ENCODE measurements at places on chromosomes 16 and 17. TPM values are rescaled to one million over a fixed set of nuclear protein-coding genes. Genes with fewer than 3 reads are reported as not detected.

DNA sequence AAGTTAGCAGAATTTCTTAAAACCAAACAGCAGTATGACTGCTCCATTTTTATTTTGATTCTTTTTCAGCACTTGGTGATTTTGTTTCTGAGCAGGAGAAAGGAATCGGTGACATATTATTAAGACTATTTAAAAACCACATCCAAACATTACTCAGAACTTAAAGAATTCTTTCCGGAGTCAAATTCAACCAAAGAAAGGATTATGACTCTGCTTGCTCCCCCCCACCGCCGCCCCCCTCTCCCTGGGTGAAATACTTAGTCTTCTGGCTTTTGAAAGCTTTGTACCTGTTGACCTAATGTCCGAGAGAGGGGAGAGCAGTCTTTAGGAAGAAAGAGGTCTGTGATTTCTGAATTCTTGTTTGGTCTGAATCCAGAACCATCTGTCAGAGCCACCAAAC lies 17.9 kb upstream of the COL1A1 start:
- peak overlapping the region; percentile 90 for H3K27ac ChIP-seq
- peaks cover 51% of the 10 kb centered on the region for H3K4me1 ChIP-seq
- H3K4me3 ChIP-seq: no peak overlapping the region

GRCh38 chr17:17126131-17127110 lies 79.7 kb downstream of the PLD6 start:
- peak overlapping the region; percentile 35 for H3K27ac ChIP-seq
- H3K4me1 ChIP-seq: peaks cover 61% of the 10 kb centered on the region
- no peak overlapping the region for H3K4me3 ChIP-seq
- H3K27me3 ChIP-seq: no peaks in the 10 kb centered on the region
- peaks cover 45% of the 10 kb centered on the region for H3K36me3 ChIP-seq

DNA sequence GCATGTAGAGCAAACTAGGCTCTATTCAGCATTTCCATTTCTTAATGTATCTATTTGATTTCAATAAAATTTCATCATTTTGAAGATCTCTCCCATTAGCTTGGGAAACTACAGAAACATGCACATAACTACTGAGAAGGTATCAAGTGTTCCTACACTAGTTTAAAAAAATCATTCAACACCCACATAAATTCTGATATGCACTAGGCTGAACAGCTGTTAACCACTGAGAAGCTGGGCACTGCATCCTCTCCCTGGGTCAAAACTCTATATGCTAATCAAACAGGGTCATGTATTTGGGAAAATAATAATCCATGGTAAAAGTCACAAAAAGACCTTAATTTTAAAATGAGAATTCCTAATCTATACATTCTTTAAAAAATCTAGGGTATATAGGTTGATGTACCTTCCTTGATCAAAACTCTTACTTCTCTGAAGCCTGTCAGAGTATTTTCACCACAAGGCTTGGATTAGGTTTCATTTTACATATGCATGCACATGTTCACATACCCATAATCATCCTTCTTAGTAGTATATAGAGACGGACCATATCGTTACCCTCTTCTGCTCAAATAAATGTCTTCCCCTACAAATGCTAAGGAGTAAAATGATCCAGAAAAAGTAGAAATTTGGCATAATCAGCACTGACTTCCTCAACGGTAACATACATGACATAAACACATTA lies 57.2 kb downstream of the KANSL1 start:
- H3K36me3 ChIP-seq: no peaks in the 10 kb centered on the region
- no peaks in the 10 kb centered on the region for H3K27me3 ChIP-seq
- DNase-seq: no peak

DNA sequence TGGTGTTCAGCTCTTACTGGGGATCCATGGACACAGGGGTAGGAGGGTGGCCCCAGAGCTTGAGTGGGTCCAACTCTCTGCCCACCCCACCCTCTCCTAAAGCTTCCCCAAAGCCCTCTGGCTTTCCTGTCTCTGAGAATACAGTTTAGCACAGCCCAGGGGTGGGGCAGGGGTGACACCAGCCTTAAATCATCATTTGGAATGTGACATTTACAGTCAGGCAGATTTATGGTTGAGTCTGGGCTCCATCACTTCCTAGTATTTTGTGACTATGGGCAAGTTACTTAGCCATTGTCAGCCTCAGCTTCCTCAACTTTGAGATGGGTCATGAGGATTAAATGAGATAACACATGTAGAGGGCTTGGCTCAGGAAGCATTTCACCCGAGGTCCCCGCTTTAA lies 193.1 kb upstream of the IRX6 start:
- H3K4me3 ChIP-seq: no peak overlapping the region
- no peak overlapping the region for H3K27ac ChIP-seq
- H3K36me3 ChIP-seq: no peaks in the 10 kb centered on the region

DNA sequence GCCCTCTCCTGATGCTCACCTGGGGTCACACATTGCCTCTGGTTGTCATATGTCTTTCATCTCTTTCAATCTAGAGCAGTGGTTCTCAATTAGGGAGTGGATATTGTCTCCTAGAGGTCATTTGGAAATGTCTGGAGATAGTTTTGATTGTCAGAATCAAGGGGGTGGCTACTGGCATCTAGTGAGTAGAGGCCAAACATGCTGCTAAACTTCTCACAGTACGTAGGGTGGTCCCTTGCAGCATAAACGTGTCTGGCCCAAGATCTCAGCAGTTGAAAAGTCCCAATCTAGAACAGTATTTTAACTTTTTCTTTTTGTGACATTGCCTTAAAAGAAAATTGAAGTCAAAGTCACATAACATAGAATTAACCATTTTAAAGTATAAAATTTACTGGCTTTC lies 30.5 kb upstream of the SLC5A10 start:
- H3K4me1 ChIP-seq: peaks cover 2% of the 10 kb centered on the region
- DNase-seq: no peak
- H3K36me3 ChIP-seq: peaks cover 29% of the 10 kb centered on the region
- H3K4me3 ChIP-seq: no peak overlapping the region

- no peaks in the 10 kb centered on the region for H3K36me3 ChIP-seq
- peak overlapping the region; percentile 20 for H3K27ac ChIP-seq
- H3K27me3 ChIP-seq: no peaks in the 10 kb centered on the region
These were observed 1.9 kb downstream of the ZNF843 start for GRCh38 chr16:31440516-31441184.

- no peak overlapping the region for H3K4me3 ChIP-seq
- no peak overlapping the region for H3K27ac ChIP-seq
- no peaks in the 10 kb centered on the region for H3K4me1 ChIP-seq
- no peak for DNase-seq
These were observed 184.6 kb upstream of the C17orf78 start for GRCh38 chr17:37191219-37191618.

DNA sequence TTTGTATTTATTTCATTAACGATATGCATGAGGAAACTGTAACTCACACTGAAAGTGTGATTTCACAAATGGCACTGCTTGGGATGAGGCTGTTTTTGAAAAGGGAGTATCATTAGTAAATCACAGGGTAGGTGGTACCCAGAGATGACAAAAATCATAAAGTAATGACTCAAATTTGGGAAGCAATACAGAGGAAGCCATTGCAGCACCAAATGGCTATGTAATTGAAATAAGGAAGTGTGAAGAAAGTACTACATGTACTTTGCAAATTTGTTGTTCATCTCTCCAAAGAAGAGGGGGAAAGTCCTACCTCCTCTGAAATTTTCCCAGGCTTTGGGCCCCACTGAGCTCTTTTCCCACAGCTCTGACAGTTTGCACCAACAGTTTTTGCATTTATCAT lies 12.3 kb upstream of the ABCC12 start:
- H3K27ac ChIP-seq: no peak overlapping the region
- no peak for DNase-seq
- no peak overlapping the region for H3K4me3 ChIP-seq
- no peaks in the 10 kb centered on the region for H3K36me3 ChIP-seq
- no peaks in the 10 kb centered on the region for H3K27me3 ChIP-seq
- peaks cover 8% of the 10 kb centered on the region for H3K4me1 ChIP-seq

DNA sequence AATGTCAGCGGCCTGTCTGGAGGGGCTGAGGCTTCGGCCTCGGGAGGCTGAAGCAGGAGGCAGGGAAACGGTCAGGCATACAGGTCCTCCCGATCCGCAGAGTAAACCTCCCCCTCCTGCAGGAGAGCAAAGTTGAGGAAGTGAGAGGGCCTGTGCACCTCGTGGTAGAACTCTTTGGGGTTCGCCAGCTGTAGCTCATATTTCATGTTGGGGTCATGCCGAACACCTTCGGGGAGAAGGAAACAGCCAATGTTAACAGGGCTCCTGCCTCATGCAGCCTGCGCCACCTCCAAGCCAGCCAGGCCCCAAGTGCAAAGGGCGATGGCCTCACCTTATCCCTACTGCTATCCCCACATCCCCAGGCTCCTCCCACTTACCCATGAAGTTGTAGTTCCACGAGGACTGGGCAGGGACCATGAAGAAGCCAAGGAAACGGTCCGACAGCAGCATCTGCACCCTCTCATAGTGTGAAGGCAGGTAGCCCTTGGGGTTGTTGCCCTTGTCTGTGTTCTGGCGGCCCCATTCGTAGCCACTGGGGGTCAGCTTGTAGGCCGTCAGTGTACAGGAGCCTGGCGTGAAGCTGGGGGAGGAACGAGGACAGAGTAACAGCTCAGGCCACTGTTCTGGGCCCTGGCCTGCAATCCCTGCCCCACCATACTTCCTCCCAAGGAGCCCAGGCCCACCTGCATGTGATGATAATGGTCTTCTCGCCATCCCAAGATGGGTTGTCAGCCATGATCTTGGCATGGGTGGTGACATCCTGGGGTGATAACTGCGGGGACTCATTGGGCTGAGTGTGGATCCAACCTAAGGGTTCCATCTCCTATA lies 1.3 kb upstream of the RILP start:
- no peak for DNase-seq
- H3K4me3 ChIP-seq: no peak overlapping the region
- peaks cover 61% of the 10 kb centered on the region for H3K36me3 ChIP-seq

DNA sequence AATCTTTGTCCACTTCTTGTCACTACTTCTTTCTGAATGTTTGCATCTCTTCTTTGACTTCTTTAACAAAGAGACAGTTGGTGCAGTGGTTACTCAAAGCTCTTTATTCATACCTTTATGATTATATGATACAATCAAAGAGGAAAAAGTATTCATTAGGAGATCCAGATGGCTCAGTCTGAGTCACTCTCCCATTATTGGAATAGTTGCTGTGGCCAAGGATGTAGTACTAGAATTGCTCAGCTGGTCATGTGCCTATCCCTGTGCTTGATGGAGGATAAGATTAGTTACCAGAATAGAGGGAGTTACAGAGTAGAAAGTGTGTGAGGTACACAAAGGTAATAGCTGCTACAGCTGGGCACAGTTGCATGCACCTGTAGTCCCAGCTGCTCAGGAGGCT lies 18.3 kb downstream of the BCAS3 start:
- H3K4me1 ChIP-seq: no peaks in the 10 kb centered on the region
- H3K27me3 ChIP-seq: no peaks in the 10 kb centered on the region
- H3K4me3 ChIP-seq: no peak overlapping the region
- DNase-seq: no peak

- no peak for DNase-seq
- H3K27me3 ChIP-seq: no peaks in the 10 kb centered on the region
- no peaks in the 10 kb centered on the region for H3K4me1 ChIP-seq
- no peak overlapping the region for H3K27ac ChIP-seq
These were observed 703.7 kb upstream of the SOX9 start for GRCh38 chr17:71417142-71417541.

Gene LRRC37A
- polyA plus RNA-seq: 1.8 TPM

Gene CDH11
- 113 TPM for polyA plus RNA-seq

Gene ATP6V0C
- polyA plus RNA-seq: 131 TPM

Gene ZFHX3
- 7.5 TPM for polyA plus RNA-seq

Gene FADS6
- polyA plus RNA-seq: 0.53 TPM

Measured in muscle of leg (tissue), 16 donors.